ENCODE measurements at places on chromosomes 1 and 21.
A peak's percentile ranks its signal among the peaks of the same experiment; 100 is the strongest.

- DNase-seq = no peak
Observed at GRCh38 chr21:43599728-43600127, 59.6 kb downstream of the HSF2BP start.

- DNase-seq = no peak
Observed at GRCh38 chr1:187281085-187281484, 452.3 kb downstream of the PLA2G4A start.

- DNase-seq = no peak
Observed at GRCh38 chr1:119452091-119452490, 37.1 kb downstream of the HSD3B2 start.

GRCh38 chr1:119787776-119788175, 19.1 kb upstream of the HMGCS2 start:
- DNase-seq = no peak

DNA sequence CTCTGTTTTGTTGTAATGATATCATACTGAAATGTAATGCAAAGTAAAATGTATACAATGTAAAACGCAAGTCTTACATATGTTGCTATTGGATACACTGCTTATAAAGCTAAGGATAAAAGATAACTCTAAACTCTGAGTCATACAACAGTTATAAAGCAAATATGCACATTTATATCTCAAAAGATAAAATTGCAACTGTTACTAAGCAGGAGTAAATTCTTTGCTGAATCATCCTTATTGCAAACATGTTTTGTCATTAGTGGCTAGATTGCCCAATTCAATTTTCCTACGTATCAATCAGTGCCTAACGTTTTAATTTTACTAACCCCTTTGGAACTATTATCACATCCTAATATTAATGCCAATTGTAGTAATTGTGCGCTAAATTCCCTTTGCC, 762.9 kb downstream of the LTN1 start:
- DNase-seq = no peak

GRCh38 chr1:227424953-227425352, 106.7 kb upstream of the CDC42BPA start:
- no peak for DNase-seq

GRCh38 chr1:174406421-174406820, 41.3 kb upstream of the GPR52 start:
- no peak for DNase-seq

DNA sequence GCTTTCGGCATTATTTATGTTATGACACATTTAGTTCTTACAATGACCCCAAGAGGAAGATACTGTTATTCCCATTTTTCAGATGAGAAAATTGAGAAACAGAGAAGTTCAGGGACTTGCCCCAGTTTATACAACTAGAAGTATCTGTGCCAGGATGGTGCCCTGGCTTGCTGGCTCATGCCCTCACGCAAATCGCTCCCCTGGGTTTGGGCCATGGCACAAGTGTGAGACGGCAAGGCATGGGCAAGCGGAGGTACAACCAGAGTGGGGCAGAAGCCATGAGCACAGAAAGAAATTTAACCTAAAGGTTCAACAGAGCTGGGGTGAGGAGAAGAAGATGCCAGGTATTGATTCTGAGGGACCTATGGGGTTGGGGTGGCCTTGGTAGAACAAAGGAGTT, 469.8 kb downstream of the DSCAM start:
- no peak for DNase-seq

- DNase-seq = no peak
Observed at GRCh38 chr1:60087681-60088080, 14.1 kb upstream of the C1orf87 start.

DNA sequence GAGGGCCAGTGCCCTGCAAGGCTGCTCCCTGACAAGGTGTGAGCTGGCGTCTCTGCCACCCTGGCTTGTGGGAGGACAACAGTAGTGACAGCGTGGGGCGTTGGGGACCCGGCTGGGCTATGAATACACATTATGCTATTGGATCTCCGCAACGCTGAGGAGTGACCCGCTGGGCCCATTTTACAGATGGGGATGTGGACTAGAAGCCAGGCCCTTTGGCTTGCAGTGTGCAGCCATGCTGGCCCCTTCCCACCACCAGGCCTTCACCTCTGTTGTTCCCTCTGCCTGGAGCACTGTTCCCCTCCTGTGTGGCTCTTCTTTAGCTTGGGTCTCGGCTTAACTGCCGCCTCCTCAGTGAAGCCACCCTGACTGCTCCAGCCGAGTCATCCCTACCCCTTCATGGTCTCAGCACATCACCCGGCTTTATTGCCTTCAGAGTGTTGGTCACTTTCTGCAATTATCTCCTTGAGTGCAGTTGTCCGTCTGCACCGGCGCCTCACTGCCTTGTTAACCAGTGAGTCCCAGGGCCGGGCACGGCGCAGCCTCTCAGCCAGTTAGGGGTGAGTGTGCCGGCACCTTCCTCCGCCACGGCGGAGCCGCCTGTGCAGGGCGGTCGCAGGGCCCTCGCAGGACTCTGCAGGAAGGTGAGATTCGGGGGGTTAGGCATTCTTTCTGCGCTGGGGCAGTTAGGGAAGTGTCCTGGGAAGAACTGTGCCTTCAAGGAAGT, 84.4 kb upstream of the ACTL8 start:
- DNase-seq = no peak

GRCh38 chr1:9717193-9718005, 65.9 kb downstream of the PIK3CD start:
- DNase-seq = peak; percentile 69

DNA sequence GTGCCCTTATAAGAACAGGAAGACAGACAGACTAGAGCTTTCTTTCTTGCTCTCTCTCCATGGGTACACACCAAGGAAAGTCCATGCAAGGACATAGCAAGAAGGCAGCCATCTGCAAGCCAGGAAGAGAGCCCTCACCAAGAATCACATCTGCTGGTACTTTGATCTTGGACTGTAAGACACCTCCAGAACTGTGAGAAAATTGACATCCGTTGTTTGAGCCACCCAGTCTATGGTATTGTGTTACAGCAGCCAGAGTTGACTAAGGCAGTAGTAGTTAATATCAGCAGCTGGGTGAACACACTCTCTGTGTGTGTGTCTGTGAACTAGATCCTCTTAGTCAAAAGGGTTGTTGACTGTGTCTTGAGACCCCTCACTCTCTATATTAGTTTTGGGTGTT, 53.8 kb upstream of the PPP2R5A start:
- no peak for DNase-seq

GRCh38 chr1:44361478-44361877, 6.4 kb upstream of the ERI3 start:
- no peak for DNase-seq

- no peak for DNase-seq
Observed at GRCh38 chr1:165763442-165763841, 5.2 kb downstream of the TMCO1 start.

DNA sequence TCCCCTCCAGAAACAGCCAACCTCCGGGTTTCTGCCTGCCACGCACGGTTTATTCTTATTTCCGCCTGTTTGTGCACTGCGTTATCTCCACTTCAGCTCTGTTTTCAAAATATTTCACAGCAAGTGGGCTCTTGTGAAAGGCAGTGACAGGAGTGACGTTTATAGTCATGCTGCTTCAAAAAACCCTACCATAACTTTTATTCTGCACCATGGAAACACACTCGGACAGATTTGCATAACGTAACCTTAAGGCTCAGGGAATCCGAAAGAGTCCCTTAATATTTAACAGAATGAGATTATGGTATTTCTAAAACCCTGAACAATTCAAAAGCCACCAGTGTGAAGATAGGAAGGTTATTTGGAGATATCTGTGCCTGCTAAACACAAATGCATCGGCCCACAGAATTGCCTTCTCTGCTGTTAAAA, 782 bp upstream of the SDE2 start:
- no peak for DNase-seq

- no peak for DNase-seq
Observed at GRCh38 chr1:87149241-87150041, 179.2 kb upstream of the LMO4 start.

- no peak for DNase-seq
Observed at GRCh38 chr1:37537378-37537777, 16.7 kb downstream of the SNIP1 start.

DNA sequence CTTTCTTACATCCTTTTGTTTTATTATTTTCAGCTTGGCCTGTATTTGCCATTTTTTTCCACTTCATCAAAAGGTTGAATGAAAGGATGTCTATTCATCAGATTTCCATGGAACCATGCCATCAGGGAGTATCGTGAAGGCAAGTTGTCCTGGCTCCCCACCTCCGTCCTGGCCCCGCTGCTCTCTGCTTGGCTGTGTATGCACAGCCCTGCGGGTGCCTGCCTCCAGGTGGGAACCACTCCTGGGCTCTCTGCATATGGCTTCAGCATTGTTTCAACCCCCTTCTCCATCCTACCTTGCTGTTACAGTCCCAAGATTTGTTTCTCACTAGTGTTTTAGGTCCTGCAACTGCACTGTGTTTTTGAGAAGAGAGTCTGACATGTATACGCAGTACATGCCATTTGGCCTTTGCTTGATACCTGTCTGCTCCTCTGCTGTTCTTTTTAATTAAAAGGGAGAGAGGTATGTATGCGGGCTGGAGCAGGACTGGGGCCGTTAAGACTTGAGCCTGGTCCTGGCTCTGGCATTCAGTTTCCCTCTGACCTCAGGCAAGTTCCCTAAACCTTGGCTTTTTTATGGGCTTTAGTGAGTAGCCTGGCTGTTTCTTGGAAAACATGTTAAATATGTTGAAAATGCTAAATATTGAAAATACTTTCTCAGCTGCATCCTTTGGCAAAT, 69.9 kb upstream of the GCLM start:
- no peak for DNase-seq

GRCh38 chr1:22031214-22031962, 21.1 kb upstream of the CDC42 start:
- no peak for DNase-seq

DNA sequence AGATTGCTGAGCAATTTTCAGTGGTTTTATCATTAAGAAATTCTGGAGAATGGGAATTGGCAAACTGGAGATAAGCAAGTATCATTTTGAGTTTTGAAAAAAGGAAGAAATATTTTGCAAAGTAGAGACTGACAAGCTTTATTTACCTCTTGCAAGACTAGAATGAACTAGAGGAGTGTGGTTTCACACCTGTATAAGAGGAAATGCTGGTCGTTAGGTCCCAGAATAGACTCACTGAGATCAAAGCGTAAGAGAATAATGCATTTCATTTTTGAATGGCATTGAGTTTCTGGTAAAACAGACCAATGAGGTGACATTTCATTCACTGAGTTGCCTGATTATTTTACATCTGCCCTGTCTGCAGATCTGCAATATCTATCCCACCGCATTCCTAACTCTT, 308.1 kb downstream of the ADGRL2 start:
- no peak for DNase-seq

- DNase-seq = no peak
Observed at GRCh38 chr1:225350872-225351271, 77.0 kb downstream of the LBR start.

DNA sequence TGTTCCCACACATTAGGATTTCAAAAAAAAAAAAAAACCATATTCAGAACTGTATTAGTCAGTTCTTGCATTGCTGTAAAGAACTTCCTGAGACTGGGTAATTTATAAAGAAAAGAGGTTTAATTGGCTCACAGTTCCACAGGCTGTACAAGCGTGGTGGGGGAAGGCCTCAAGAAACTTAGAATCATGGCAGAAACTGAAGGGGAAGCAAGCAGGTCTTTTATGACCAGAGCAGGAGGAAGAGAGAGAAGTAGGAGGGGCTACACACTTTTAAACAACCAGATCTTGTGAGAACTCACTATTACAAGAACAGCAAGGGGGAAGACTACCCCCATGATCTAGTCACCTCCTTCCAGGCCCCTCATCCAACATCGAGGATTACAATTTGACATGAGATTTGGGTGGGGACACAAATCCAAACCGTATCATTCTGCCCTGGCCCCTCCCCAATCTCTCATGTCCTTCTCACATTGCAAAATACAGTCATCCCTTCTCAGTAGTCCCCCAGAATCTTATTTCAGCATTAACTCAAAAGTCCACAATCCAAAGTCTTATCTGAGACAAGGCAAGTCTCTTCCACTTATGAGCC, 51.8 kb downstream of the POU2F1 start:
- DNase-seq = no peak

- DNase-seq = peak; percentile 36
Observed at GRCh38 chr1:206766251-206766856, 4.2 kb upstream of the IL19 start.

GRCh38 chr21:32585970-32586369, 647 bp upstream of the TCP10L start:
- no peak for DNase-seq

- no peak for DNase-seq
Observed at GRCh38 chr1:193540511-193540910, 354.1 kb upstream of the B3GALT2 start.

DNA sequence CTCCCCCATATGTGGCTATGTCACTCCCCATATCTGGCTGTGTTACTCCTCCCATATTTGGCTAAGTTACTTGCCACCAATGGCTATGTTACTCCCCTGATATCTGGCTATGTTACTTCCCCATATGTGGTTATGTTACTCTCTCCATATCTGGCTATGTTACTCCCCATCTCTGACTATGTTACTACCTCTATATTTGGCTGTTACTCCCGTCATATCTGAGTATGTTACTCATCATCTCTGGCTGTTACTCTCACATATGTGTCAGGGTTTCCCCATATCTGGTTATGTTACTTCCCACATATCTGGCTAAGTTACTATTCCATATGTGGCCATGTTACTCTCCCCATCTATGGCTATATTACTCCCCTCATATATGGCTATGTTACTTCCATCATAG, 50.3 kb upstream of the MAP10 start:
- no peak for DNase-seq

DNA sequence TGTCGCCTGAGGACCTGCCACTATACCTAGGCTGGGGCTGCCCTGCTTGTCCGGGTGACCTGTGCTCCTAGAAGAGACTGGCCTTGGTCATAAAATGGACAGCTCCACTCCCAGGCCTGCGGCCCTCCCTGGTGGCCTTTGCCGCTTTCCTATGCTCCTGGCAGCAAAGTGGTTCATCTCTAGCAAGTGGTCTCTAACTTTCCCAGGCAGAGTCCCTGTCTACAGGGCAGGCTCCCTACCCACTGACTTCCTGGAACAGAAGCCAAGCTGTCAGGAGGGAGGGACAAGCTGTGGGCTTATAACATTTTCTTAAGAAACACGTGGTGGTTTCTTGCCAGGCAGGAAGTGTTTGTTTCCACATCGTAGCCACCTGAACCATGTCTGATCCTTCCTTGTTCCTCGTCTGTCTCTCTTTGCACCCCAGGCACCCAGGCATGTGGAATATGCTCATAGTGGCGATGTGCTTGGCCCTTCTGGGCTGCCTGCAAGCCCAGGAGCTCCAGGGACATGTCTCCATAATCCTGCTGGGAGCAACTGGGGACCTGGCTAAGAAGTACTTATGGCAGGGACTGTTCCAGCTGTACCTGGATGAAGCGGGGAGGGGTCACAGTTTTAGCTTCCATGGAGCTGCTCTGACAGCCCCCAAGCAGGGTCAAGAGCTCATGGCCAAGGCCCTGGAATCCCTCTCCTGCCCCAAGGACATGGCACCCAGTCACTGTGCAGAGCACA, 10.1 kb downstream of the H6PD start:
- DNase-seq = no peak

- no peak for DNase-seq
Observed at GRCh38 chr1:68010090-68010489, 40.3 kb downstream of the DIRAS3 start.

DNA sequence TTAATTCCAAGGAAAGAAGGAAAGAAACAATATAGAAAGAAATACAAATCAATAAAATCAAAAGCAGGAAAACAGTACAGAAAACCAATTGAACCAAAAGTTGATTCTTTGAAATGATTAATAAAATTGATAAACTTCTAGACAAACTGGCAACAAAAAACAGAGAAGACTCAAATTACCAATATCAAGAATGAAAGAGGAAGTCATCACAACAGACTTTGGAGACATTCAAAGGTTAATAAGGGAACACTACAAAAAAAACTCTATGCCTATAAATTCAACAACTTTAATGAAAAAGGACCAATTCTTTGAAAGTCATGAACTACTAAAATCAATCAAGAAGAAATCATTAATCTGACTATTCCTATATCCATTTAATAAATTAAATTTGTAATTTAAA, 329.3 kb upstream of the NR5A2 start:
- no peak for DNase-seq

All from stimulated activated CD4-positive, alpha-beta T cell treated with anti-CD3 and anti-CD28 coated beads, Interleukin-1b, Interleukin-23, amount 100 ng/mL, for 1 hour (primary cell).